ENCODE measurements at places on chromosomes 1 and 21.

GRCh38 chr1:180923021-180923841 lies 10.5 kb downstream of the KIAA1614 start:
- DNase-seq: no peak

DNA sequence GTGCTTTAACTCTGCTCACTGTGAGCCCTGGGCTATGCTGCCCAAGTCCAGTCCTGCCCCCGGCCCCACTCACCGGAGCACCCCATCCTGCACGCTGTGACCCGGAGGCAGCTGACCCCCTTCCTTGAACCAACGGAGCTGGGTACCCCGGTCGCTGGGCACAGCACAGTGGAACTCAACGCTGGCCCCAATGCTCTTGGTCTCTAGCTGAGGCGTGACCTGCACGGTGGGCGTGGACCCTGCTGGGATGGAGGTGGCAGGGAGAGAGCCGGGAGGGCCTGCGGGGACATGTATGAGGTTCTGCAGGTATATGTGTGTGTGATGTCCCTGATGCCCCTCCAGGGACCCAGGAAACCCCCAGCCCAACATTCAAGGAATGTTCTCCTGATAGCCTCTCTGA lies 24.7 kb downstream of the LDLRAD2 start:
- no peak for DNase-seq

GRCh38 chr1:10530281-10530740 lies 55.6 kb downstream of the PEX14 start:
- no peak for DNase-seq

DNA sequence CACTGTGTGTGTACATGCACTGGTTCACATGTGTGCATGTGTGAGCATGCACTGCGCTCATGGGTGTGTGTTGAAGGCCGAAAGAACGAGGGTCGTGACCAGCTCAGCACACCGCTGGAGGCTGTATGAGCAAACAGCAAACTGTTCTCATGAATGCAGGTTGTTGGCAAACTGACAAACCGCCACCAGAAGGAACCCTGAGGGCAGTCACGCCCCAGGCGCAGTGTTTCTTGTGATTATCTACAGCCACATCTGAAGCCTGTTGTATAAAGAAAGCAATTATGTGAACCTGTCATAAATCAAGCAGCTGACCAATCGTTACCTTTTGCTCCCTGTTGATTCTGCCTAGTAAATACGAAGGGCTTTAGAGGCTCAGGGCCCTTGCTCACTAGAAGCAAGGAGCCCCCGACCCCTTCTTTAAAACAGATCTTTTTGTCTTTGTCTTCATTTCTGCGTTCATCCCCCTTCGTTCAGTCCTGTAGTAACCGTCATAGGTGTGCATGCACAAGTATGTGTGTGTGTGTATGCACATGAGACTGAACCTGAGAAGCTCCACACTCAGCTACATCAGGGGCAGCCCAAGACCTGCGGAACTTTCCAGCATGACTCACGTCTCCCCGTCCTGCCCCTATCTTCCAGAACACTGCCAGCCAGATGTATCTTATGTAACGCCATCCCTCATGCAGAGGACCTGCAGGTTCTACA lies 16.8 kb upstream of the RIPK4 start:
- DNase-seq: no peak

GRCh38 chr1:174800876-174801275 lies 198.9 kb upstream of the CACYBP start:
- no peak for DNase-seq

DNA sequence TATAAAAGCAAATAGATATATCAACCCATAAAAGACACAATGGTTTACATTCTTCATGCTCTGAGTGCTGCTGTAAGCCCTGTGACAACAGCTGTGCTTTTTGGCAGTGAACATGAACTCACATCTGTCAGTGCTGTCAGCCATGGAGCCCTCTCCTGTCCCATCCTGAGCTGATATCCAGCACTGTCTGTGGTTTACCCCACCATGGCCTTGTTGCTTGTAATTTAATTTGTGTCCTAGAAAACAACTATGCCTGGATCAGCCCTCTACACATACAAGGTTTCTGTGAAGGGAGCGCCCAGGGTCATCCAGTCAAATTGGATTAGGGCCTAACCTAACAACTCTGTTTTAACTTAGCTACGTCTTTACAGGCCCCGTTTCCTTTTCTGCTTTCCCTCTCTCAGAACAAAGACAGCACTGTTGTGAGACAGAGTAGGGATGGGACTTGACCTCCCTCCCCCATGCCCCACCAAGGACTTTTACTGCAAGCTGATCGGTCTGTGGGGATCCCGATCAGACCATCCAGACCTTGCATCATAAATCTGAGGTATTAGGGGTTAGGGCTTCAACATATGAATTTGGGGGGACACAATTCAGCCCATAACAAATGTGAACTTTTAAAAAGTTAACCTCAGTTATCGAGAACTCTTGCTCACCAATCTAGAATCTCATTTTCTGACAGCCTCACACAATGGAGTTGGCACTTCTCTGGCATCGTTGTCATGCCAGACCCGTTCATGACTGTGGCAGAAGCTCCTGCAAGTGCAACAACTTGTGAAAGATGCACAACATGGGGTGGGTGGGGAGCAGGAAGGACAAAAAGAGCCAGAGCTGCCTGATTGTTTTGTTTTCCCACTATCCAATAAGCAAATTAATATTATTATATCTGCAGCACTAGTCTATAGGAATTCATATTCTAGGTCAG lies 16.4 kb upstream of the SLC44A3 start:
- DNase-seq: no peak

DNA sequence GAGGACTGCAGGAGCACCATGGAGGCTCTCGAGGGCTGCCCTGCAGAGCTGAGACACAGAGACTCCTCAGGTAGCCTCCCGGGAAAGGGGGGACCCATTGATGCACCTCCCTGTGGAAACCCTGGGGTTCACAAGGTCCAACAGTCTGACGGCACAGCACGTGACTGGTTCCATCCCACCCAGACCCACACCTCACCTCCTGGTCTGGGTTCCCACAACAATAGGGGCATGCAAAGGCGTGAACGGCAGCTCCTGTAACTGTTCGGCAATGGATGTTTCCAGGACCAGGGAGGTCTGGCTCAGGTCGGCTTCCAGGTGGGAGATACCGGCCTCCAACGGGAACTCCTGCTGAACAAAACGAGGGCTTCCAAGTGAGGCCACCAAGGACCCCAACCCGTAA lies 86.8 kb downstream of the NPHP4 start:
- no peak for DNase-seq

GRCh38 chr1:184867866-184868689 lies 106.2 kb downstream of the NIBAN1 start:
- DNase-seq: no peak

- no peak for DNase-seq
Measured at GRCh38 chr21:36589352-36589971, 109.5 kb upstream of the SIM2 start.

GRCh38 chr1:238677567-238677966 lies 708.8 kb upstream of the CHRM3 start:
- no peak for DNase-seq

GRCh38 chr1:30232288-30232899 lies 491.0 kb downstream of the MATN1 start:
- no peak for DNase-seq

DNA sequence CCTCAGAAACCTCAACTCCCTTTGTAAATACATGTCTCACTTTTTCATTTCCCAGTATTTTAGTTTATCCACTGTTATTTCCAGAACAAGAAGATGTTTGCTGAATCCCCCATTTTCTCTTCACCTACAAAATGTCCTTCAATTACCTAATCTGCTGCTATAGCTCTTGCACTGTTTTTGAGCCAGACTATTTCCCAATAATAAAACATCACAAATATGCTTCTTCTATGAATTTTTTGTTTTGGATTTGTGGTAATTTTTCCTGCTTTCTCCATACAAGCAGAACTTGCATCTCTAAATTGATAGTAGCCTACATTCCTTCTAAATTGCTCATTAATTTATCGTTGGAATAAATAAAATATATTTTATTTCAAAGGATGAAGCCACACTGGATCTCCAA lies 199.6 kb upstream of the C1orf87 start:
- no peak for DNase-seq

GRCh38 chr1:153608742-153609584 lies 4.0 kb downstream of the S100A16 start:
- DNase-seq: no peak

- no peak for DNase-seq
Measured at GRCh38 chr21:41803316-41803715, 36.5 kb upstream of the RIPK4 start.

DNA sequence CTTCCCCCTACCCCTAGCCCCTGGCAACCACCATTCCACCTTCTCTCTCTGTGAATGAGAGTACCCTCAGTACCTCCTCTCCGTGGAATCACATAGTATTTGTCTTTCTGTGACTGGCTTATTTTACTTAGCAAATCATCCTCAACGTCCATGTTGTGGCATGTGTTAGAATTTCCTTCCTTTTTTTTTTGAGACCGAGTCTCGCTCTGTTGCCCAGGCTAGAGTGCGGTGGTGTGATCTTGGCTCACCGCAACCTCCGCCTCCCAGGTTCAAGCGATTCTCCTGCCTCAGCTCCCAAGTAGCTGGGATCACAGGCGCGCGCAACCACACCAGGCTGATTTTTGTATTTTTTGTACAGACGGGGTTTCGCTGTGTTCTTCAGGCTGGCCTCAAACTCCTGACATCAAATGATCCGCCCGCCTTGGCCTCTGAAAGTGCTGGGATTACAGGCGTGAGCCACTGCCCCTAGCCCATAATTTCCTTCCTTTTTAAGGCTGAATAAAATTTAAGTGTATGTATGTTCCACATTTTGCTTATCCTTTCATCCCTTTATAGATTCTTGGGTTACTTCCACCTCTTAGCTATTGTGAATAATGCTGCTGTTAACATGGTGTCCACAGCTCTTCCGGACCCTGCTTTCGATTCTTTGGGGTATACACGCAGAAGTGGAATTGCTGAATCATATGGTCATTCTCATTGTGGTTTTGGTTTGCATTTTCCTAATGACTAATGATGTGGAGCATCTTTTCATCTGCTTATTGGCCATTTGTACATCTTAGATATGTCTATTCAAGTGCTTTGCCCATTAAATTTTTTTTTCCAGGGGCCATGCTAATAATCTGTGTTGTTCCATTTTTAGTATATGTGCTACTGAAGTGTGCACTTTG lies 32.3 kb downstream of the ERRFI1 start:
- no peak for DNase-seq

- no peak for DNase-seq
Measured at GRCh38 chr1:85581802-85582686, 1.5 kb downstream of the CCN1 start.

DNA sequence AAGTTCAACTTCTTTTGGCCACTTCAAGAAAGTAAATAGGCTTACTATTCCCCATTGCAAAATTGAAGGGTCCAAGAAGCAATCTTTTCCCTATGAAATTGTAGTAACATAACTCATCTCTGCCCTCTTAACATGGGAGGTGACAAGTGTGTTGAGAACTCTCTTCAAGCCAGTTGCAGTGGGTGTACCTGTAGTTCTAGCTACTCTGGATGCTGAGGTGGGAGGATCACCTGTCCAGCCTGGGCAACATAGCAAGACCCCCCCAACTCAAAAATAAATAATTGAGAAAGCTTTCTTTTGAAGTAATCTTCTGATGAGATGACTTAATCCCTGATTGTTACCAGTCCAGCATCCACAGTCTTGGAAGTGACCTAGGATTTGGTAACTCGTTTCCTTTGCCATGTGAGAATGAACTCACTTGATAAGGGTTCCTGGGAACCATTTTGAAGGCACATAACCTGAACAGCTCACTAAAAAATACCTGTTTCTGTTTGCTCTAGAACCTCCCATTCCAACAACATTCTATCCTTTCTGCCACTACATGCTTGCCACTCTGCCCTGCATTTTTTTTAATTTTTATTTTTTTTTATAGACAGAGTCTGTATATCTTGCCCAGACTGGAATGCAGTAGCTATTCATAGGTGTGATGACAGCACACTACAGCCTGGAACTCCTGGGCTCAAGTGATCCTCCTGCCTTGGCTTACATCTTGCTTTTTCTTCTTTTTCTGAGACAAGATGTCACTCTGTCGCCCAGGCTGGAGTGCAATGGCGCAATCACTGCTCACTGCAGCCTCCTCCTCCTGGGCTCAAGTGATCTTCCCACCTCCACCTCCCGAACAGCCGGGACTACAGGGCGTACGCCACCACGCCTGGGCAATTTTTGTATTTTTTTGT lies 1.4 kb upstream of the IPO9 start:
- DNase-seq: no peak

Measured in stimulated activated CD4-positive, alpha-beta T cell treated with anti-CD3 and anti-CD28 coated beads, Interleukin-1b, Interleukin-23, amount 100 ng/mL, for 24 hours (primary cell).